HT1080 (cell line): ENCODE measurements at places on chromosomes 7 and 10. TPM values are rescaled to one million over a fixed set of nuclear protein-coding genes. Genes with fewer than 3 reads are reported as not detected.

The CYP2W1 gene
- total RNA-seq = not detected in 2 replicates

GRCh38 chr7:96701258-96701657 lies 8.4 kb downstream of the SEM1 start:
- no peak for DNase-seq

DNA sequence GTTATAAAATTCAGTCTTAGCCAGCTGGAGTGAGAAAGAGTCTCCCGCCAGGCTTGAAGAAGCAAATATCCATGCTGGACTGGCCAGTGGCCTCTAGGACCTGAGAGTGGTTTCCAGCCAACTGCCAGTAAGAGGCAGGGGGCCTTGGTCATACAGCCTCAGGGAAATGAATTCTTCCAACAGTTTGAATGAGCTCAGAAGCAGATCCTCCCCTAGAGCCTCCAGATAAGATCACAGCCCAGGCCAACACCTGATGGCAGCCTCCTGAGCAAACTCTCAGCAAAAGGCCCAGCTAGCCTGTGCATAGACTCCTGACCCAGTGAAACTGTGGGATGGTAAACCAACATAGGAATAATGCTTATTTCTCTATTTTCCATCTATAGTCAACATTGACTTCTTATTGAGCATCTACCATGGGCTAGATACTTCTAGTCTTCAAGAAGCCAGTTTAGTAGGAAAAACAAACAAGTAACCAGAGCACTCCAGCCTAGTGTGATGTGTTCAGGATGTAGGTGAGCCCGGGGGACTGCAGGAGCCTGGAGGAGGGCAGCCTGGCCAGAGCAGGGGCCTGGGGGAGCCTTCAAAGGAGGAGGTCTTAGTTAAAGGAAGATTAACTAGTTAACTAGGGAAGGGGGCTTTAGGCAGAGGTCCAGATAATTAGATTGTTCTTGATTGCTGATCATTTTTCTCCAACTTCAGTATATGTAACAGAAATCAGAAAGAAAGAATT lies 115.4 kb upstream of the ADO start:
- no peak for DNase-seq

DNA sequence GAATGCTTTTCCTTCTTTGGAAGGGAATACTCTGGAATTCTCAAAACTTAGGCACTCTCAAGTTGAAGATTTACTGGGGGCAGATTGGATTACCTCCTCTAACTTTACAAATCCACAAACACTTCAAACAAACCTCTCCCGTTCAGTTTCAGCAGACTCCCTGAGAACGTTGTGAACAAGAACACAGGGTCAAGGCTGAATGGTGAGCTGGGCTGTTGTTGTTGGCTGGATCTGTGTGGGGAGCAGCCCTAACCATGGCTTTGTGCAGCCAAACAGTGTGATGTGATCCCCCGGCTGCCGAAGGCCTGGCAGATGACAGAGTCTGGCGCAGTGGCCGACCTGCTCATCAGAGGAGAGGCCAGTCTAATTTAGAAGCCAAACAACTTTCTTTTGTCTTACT lies 93.1 kb downstream of the BMPER start:
- no peak for DNase-seq

DNA sequence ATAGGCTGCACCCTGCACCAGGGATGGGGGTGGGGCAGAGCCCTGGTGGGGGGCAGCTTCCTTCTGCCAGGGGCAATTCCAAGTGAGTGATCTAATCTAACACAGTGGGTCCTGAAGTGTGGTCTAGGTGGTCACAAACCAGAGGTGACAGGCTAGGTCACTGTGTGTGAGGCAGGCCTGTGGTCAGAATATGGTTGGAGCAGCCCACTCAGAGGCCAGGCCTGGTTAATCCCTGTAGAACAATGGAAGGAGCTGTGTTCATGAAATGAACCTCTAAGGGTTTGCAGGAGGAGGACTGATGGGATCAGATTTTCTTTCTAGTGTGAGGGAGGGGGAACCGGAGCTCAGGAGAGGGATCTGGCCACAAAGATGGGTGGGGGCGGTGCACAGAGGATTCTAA lies 10.0 kb upstream of the TSPAN14 start:
- DNase-seq = no peak

DNA sequence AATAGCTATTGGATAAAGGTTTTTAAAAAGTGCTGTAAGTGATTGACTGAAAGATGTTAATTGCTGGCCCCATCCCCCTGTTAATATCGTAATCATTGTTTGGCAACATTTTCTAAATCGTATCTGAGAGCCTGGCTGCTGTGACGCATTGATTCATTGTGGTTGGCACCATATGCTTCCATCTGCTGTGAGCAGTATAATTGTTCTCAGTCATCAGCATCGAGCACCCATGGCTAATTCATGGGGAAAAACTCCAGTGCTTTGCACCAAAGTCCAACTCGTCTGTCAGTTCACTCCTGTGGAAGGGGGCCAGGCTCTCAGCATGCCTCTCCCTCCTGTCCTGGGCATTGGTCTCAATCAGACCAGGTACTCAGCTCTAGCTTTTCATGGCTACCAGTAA lies 205.2 kb downstream of the STK31 start:
- DNase-seq = no peak

- DNase-seq = no peak
Observed at GRCh38 chr7:5598261-5598761, 174.7 kb upstream of the TNRC18 start.

GRCh38 chr10:45602082-45602730 lies 70.4 kb downstream of the ZFAND4 start:
- DNase-seq = peak; percentile 16

The ATP6V1F gene
- 114 and 126 TPM in 2 replicates for total RNA-seq

The STEAP4 gene
- not detected in 2 replicates for total RNA-seq
